ENCODE measurements at places on chromosomes 5 and 9.

- DNase-seq: no peak
These were observed 47.1 kb downstream of the UGCG start for GRCh38 chr9:111943746-111944145.

- DNase-seq: no peak
These were observed 197.8 kb upstream of the ZNF618 start for GRCh38 chr9:113678119-113678858.

GRCh38 chr5:107204413-107204812 lies 466.3 kb downstream of the EFNA5 start:
- no peak for DNase-seq

GRCh38 chr5:172777881-172778814 lies 7.2 kb upstream of the DUSP1 start:
- peak; percentile 87 for DNase-seq

DNA sequence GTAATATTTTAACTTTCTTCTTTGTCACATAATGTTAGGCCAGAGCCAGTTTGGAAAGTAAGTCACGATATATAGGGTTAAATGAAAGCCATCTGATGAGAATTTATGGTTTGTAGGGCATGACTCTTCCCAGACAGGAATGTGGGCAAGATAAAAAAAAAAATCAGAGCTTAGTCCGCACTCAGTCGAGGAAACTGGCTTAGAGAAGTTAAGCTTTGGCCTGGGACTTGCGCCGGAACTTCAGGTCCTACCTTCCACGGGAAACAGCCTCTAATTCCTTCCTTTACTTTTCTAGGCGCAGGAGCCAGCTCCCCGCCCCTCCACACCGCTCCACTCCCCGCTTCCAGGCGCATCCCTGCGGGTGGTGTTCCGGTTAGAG lies 475 bp downstream of the DDX31 start:
- DNase-seq: no peak

GRCh38 chr5:133381571-133382365 lies 230.6 kb downstream of the FSTL4 start:
- DNase-seq: no peak

DNA sequence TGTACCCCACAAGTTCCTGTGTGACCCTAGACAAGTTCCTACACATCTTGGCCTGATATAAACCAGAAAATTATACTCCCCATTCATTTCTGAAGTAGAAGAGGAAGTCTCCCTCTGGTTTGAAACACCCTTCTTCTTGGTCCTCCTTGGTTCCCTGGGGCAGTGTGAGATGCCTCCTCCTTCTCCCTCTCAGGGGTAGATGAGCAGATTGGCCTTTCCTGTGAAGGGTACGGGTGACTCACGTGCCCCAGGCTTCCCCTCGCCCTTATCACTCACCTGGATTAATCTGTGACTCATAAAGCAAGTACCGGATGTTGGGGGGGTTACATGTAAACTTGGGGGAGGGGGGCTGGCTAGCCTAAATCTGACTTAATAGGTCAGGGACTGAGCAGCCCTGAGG lies 11.1 kb upstream of the AQP3 start:
- peak; percentile 74 for DNase-seq

DNA sequence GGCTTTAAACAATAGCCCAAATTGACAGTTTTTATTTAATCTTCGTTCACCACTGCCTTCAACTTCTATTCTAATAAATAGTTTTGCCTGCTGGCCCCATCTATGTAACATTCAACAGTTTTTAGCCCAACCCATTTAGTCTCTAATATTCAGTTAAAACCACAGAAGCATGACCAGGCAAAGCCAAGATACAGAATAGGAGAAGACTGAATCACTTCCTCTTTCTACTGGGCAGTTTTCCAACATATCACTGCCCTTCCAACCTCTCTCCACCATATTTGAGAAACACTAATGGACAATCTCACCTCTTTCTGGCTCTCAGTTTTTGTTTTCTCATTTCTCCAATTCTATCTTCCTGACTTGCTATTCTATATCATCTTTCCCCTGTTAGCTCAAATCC lies 352.9 kb downstream of the DNAH5 start:
- peak; percentile 97 for DNase-seq

- no peak for DNase-seq
These were observed 63.6 kb downstream of the ANXA1 start for GRCh38 chr9:73215249-73215648.

DNA sequence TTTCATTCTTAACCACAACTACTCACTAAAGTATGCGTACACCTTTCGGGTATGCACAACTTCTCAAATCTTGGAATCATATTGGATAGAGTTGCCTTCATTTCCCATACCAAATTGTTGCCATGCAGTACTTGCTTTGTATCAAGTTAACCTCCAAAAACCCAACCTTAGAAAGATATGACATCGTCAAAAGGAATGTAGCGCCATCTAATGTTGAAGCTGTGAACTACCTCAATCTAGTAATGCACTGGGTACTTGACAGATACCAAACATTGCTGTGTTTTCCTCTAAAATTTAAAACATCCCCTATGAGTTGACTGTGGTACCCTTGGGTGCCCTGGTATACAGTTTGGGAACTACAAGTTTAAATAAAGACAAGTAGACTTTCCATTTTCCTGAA lies 318.4 kb downstream of the ARL15 start:
- no peak for DNase-seq

DNA sequence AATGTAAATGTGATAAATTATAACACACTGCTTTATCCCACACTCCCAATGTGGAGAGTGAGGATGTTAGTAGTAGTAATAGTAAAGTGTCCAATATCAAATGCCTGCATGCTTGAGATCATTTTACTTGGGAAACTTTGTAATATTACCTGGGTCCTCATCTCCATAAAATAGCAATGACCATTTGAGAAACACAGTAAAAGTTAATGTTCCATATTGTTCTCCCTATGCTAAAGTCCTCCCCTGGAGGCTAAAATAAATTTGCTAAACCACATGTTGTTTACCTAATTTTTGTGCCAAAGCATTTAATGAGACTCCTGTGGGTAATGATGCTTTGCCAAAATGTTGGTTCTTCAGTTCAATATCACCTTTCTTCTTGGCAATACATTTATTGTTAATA lies 291.2 kb downstream of the CDH10 start:
- DNase-seq: no peak

DNA sequence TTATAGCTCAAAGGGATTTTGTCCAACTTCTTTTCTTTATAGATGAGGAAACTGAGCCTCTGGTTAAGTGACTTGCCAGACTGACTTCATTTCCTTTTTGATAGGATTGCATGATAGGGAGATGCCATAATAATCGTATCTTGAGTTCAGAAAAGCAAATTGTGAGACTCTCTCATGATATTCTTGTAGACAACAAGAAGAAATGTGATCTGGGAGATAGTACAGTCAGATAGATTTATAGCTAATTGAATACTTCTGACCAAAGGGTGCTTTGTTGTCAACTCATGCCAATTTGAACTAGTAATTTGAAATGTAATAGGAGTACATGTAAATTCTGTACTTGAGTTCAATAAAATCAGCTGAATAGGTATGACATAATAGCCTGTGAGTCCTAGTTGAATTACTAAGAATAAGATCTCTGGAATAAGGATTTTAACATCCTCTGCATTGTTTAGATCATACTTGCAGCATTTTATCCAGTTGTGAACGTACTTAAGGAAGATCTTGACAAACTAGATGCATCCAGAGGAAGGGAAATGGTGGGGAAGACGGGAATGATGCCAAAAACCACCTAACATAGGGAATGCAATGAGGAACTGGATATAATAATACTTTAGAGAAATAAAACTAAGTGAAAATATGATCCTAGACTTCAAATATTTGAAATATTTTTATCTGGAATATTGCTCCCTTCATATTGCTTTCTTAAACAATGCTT lies 25.5 kb downstream of the CWC27 start:
- DNase-seq: no peak

DNA sequence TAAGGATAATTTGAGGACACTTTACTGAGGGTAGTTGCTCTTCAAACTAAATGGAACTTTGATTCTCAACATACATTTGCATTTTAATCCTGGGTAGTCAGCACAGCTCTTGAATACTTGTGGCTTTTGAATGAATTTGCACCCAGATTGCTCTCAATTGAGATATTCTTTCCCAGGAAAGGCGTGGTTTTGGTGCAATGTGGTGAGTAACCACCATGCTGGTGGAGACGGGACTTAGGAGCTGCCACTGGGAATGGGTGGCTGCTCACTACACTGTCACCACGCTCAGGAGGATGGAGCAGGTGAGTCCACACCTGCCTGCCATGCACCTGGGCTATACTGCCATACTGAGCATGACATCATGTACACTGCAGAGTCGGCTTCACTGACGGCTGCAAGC lies 99.2 kb downstream of the IRX1 start:
- DNase-seq: peak; percentile 21

GRCh38 chr9:123562844-123563346 lies 206.9 kb downstream of the CRB2 start:
- peak; percentile 86 for DNase-seq

- DNase-seq: peak; percentile 44
These were observed 664.3 kb upstream of the EDIL3 start for GRCh38 chr5:85049020-85049419.

GRCh38 chr5:87329114-87329513 lies 61.4 kb downstream of the RASA1 start:
- DNase-seq: no peak

DNA sequence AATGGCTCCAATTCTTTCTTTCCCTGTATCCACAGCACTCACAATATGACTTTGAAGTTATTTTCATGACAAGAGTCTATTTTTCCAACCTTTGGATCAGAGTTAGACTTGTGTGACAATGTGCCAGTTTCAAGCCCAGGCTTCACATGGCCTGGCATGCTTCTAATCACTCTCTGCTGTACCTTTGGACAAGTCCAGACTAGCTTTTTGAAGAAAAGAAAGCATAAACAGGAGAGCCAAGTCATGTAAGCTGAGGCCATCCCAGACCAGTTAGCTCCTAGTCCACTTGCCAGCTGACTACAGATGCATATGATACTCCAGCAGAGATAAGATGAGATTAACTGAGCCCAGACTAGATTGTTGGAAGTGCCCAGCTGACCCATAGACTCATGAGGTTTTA lies 513.6 kb upstream of the C9orf72 start:
- no peak for DNase-seq

- DNase-seq: peak; percentile 36
These were observed 101.9 kb downstream of the F2RL2 start for GRCh38 chr5:76521240-76521758.

Data from HT1080 (cell line).